Activated CD8-positive, alpha-beta memory T cell treated with anti-CD3 and anti-CD28 coated beads for 36 hours (primary cell): ENCODE measurements at places on chromosomes 3 and 15. TPM values are rescaled to one million over a fixed set of nuclear protein-coding genes. Genes with fewer than 3 reads are reported as not detected.

The ZBED2 gene
- 670 TPM for total RNA-seq

The SCAPER gene
- 18.6 TPM for total RNA-seq

The SLC2A2 gene
- total RNA-seq, result not detected

The INTS14 gene
- total RNA-seq, result 59.2 TPM

The DNAH12 gene
- not detected for total RNA-seq

The ALPK3 gene
- total RNA-seq, result 0.06 TPM

The TGM4 gene
- not detected for total RNA-seq

The GOLGA8T gene
- 0.15 TPM for total RNA-seq

The SKOR1 gene
- total RNA-seq, result 0.06 TPM

The MYEF2 gene
- 9.9 TPM for total RNA-seq
